ENCODE measurements at places on chromosomes 16 and 17.

DNA sequence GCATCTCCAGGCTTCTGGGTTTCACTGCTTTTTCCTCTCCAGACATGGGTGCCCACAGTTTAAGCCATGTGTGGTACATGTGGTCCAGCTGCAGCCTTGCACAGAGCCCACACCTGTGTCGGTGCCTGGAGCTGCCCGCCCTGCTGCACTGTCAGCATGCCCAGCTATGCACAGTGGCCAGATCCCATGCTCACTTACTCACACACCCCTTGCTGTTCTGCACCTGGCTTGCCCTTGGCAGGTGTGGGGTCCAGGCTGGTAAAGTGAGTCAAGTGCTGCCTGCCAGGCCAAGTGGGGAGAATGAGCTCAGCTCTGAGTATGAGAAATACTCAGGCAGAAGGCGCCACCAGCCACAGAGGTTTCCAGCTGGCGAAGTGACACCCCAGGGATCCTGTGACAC is 739.9 kb downstream of the CDH11 start:
- no peak for DNase-seq

GRCh38 chr16:25031132-25031440 is 15.9 kb upstream of the ARHGAP17 start:
- no peak for DNase-seq

GRCh38 chr17:28343491-28343932 is 8.0 kb downstream of the TNFAIP1 start:
- DNase-seq: no peak

- no peak for DNase-seq
Observed at GRCh38 chr16:63856537-63856936, 1265.3 kb downstream of the CDH11 start.

GRCh38 chr16:76335180-76335974 is 58.2 kb downstream of the CNTNAP4 start:
- no peak for DNase-seq

DNA sequence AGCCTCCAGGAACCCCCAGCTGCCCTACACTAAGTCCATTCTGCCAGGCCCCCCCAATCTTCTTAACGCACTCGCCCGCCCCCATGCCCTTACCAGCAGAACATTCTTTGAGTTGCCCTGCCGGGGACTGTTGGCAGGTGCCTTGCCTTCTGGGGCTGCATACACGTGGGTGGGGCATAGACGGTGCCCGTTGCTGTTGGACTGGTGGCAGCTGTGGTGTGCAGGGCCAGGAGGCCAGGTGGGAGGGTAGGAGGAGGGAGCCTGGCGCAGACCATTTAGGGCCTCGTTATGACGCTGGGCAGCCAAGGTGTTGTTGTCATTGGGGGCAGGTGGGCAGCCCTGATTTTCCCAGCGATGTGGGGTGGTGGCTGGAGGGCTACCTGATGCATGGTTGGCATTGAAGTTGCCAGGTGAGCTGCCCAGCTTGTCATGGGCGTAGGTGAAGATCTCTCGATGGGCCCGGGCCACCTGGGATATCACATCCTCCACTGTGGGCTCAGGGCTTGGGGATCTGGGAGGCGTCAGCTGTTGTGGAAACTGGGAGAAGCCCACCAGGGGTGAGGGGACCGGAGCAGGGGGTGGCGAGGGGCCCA is 4.9 kb downstream of the NR1D1 start:
- DNase-seq: no peak

DNA sequence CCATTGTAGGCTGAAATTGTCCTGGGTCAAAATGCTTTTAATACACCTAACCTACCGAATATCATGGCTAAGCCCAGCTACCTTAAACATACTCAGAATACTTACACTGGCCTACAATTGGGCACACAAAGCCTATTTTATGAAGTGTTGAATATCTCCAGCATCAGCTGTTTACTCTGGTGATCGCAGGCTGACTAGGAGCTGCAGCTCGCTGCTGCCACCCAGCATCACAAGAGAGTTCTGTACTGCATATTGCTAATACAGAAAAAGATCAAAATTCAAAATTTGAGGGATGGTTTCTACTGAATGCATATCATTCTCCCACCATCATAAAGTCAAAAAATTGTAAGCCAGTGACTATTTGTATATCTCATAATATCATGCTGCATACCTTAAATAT is 55.3 kb downstream of the ULK2 start:
- DNase-seq: no peak

DNA sequence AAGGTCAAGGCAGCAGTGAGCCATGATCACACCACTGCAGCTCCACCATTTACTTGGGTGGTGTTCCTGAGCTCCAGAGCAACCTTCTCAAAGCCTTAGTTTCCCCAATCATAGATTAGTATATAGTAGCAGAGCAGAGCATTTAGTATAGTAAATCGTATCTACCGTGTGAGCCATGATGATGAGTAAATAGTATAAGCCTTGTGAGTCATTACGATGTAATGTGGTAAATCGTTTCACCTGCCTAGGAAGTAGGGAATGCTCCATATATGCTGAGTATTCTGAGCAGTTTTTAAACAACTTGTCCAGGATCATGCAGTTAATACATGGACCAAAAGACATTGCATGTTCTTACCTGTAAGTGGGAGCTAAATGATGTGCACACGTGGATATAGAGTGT is 66.4 kb downstream of the SCNN1B start:
- no peak for DNase-seq

GRCh38 chr16:12672986-12673385 is 130.7 kb downstream of the CPPED1 start:
- no peak for DNase-seq

GRCh38 chr16:89167425-89167941 is 4.1 kb upstream of the CDH15 start:
- DNase-seq: no peak

GRCh38 chr17:37512442-37513068 is 22.9 kb downstream of the DUSP14 start:
- no peak for DNase-seq

GRCh38 chr17:80132906-80133625 is 13.9 kb downstream of the EIF4A3 start:
- DNase-seq: no peak

DNA sequence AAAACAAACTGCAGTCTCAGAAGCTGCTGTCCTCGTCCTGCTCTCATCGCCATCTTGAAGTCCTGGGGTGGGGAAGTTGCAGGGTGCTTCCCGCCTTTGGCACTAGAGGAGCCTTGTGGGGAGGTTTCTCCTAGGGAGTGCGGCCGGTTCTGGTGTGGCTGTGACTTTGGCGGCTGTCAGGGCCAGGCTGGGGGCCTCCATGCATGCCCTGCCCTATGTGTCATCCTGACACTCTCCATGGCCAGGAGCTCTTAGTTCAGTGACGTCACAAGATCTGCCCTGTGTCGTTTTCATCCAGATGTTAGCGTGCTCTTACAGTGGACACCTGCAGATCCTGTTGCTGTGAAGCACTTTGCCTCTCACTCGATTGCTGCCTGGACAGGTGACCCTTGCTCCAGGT is 49.6 kb downstream of the PLD6 start:
- no peak for DNase-seq

GRCh38 chr16:87324411-87325275 is 7.5 kb upstream of the C16orf95 start:
- no peak for DNase-seq

DNA sequence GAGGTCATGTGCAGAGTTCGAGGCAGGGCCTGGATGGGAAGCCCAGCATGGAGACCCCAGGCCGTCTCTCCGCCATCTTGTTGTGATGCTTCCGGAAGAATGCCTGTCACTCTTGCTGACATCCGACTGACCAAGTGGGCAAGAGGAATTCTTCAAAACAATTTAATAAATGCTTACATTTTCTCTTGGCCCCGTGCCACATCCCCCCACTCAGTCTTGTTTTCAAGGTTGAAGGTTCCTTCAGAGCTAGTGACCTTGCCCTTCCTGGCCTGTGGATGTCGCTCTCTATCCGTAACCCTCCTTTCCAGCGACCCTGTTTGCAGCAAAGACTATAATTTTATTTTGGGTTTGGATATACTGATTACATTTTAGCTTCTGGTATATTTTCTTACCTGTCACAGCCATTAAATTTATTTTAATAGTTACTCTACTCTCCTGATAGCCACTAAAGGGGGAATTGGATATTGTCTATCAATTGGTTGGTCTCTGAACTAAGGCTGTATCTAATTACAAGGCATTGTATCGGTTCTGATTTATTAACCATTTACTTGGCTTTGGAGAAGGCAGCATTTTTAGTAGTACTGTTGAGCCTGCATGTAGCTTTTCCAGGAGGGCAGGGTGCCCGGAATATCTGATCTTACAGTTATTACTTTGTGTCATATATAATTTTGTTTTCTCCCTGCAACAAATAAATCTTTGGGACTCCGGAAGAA is 264.5 kb downstream of the WWOX start:
- no peak for DNase-seq

GRCh38 chr17:52071712-52072111 is 86.8 kb downstream of the CA10 start:
- DNase-seq: no peak

- DNase-seq: no peak
Observed at GRCh38 chr17:3531266-3532101, 26.1 kb downstream of the TRPV3 start.

DNA sequence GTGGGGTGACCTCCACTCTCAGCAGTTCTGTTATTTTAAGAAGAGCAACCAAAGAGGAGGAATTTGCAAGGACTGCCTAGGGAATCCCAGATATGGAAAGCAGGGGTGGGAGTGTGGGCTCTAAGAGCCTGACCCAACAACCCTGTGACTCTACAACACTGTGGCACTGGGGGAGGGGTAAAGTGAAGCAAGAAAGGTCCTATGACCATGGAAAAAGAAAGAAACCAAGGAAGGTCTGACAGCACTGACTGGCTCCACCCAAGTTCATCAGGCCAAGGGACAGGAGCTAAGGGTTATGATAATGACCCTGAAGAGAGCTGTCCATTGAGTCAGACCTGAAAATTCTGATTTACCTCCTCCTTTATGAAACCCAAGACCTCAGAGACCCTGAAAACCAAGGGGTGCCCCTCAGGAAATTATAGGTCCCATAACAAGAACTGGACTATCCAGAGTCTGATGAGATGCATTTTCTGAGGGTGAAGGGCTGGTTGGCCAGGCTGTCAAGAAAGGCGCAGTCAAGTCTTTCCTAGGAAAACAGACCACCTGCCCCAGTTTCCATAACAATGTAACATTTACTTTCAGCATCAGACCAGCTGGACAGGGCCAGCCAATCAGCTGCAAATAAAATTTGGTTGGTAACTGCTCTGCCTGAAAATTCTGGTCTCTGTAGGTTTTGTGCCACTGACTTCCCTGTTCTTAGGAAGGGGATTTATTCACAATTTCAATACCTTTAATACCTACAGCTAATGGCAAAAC is 53.8 kb upstream of the MTMR4 start:
- no peak for DNase-seq

DNA sequence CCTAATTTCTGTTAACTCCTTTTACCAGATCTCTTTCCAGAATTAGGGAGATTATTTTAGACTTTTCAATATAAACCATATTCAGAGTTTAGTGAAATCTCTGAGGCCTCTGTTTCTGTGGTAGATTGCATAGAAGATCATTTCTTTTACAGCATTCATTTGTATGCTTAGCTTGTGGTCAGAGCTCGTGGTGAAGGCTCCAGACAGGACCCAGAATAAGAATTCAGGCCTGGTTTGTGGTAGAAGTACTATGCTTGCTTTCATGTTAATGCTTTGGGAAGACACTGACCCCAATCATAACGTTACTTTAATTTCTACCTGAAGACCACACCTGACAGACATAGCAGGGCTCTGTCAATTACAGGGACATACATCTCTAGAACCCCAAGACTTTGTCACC is 258.1 kb downstream of the FTO start:
- DNase-seq: no peak

DNA sequence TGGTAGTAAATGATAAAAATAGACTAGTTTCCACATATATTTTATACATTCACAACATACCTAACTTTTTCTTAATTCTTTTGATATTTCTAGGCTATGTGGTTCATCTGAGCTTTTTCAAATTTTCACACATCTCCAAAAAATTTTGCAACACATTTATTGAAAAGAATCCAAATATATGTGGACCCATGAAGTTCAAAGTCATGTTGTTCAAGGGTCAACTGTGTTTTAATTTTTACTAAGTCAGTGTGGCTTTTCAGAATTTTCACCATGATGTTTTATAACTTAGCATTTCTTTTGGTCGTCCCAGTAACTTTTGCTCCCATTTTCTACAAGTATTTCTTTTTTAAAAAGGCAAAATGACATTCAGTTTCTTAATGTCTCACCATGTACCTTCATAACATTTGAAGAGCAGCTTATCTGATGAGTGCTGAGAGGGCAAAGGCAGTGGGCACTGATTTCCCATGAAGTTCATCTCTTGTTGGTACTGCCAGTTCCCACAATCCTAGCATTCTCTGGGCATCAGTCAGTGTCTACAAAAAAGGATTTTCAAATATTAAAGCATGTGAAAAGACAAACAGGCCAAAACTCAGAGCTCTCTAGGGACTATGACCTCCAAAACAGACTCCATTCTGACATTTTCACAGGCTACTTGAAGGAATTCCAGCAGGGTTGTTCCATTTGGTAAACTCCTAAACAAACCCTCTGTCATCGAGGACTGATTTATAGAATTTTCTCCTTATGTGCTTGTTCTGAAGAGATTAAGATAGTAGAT is 80.3 kb downstream of the MRTFB start:
- DNase-seq: no peak

GRCh38 chr16:23107936-23108335 is 41.3 kb downstream of the USP31 start:
- DNase-seq: no peak

DNA sequence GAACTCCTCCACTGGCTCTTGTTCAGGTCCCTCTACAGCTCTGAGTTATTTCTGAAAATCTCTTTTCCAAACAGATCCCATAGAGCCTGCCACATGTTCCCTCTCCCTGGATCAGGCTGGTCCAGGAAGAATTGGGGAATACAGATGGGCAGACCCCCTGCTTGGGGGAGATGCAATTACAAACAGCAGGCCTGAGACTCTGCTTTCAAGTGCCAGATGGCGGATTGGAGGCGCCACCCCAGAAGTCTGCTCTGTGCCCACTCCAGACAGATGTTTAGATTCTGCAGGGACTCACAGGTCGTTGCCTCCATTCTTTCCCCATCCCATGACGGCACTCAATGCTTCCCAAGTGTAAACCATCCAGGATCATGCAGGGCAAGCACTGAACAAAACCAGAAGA is 316.6 kb downstream of the SLC39A11 start:
- no peak for DNase-seq

- peak; percentile 72 for DNase-seq
Observed at GRCh38 chr17:48555258-48556228, 10.6 kb upstream of the HOXB2 start.

- no peak for DNase-seq
Observed at GRCh38 chr16:80303691-80304090, 237.1 kb upstream of the DYNLRB2 start.
